ENCODE measurements at places on chromosomes 16 and 17.

DNA sequence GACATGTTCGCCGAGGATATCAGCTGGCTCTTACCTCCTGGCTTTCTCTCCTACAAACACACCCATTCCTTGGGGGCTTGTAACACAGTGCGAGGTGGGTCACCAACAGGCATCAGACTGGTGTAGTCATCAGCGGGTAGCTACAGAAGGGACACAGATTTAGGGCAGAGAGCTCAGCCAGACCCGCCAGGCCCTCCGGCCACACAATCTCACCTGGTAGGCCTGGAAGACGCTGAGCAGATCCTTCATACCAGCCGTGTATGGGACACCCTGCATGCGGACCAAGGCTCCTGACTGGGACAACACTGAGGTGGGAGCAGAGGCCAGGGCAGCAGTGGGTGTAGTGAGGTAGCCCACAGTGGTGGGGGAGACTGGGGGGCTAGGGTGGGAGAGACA is 5.8 kb downstream of the ESRP2 start:
- no peak for DNase-seq

DNA sequence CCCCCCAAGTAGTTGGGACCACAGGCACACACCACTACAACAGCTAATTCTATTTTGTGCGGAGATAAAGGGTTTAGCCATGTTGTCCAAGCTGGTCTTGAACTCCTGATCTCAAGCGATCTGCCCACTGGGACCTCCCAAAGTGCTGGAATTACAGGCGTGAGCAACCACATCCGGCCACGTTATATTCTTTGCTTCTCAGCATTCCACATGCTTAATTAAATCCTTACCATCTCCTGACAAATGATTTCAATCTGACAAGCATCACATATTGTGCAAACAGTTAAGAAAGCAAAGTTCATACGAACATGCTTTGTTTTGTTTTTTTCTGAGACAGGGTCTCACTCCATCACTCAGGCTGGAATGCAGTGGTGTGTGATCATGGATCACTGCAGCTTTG is 18.2 kb downstream of the HIGD1B start:
- no peak for DNase-seq

GRCh38 chr16:49468611-49469310 is 95.2 kb downstream of the C16orf78 start:
- DNase-seq, result no peak

GRCh38 chr17:78748048-78748729 is 33.9 kb downstream of the CYTH1 start:
- no peak for DNase-seq

DNA sequence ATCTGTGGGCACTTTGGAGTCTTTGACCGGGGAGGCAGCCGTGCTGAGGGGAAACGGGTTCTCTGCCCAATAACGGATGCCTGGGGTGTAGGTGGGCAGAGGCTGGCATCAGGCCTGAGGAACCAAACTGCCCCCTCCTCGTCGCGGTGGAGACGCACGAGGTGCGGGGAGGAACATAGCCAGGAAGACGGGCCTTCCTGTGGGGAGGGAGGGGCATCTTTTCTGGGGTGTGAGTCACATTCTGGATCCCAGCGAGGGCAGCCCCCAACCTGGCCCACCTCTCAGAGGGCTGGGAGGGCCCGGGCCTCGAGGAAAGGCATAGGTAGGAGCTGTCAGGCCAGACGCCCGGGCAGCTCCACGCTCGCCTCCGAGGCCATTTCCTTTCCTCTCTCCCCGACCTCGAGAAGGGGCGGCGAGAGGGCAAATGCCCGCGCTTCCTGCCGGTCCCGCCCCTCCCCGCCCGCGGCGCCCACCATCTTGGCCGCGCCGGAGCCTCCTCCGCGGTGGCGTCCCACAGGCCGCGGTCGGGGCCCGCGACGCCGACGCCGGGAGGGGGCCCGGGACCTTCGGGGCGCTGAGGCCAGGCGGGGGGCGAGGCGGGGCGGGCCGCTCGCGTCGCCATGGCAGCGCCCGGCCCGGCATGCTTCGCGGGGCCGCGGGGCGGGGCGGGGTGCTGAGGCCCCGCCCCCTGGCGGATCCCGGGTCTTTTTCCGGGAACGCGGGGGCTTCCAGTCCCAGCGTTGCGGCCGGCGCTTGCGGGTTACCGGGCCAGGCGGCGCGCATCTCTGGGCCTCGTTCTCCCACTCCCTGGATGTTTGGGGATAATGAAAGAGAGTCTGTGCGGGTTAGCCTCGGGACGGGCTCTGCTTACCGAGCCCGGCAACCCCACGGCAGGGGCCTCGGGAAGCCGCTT is 13.2 kb downstream of the RAI1 start:
- DNase-seq, result peak; percentile 80

DNA sequence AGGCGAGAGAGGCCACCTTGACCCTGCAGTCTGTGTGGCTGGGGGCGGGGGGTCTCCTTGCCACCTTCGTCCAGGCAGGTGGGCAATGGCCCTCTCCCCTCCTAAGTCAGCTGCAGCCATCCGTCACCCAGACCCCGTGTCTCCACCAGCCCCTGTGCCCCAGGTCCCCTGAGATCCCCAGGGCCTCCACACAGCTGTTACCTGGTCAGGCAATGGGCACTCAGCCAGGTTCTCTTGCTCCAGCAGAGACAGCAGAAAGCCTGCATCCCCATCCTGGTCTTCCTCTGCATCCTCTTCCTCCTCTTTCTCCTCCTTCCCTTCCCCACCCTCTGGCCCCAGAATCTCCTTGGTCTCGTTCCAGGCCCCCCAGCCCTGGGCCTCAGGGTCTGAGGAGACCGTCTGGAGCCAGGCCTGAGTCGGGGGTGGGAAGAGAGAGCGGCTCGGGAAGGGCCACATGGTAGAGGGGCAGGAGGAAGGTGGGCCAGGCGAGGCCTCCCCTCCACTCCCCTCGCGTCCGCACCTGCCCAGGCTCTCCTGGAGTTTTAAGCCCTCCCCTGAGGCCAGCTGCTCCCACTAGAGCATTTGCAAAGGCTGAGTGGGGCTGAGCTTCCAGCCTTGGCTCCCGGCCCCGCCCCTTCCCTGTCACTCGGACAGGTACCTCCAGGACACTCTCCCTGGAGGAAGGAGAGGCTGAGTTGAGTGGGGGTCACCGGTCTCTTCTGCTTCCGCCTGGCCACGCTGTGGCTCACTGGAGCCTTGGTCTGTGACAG is at the start of gene PABPN1L:
Gene PABPN1L (minus strand): TSS at position 510 of the 770 bp plus-strand sequence. CDS start 54 bp downstream, at position 456.
- DNase-seq, result no peak

DNA sequence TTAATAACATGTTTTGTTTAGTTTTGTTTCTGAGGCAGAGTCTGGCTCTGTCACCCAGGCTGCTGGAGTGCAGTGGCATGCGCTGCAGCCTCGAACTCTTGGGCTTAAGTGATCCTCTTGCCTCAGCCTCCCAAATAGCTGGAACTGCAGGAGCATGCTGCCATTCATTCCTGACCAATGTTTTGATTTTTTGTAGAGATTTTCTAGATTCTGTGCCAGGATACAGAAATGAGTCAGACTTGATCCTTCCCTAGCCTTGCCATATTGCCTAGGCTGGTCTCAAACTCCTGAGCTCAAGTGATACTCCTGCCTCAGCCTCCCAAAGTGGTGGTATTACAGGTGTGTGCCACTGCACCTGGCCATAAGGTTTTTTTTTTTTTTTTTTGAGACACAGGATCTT is 17.7 kb downstream of the TAOK1 start:
- no peak for DNase-seq

- DNase-seq, result no peak
Observed at GRCh38 chr16:88928405-88929090, 48.5 kb downstream of the CBFA2T3 start.

GRCh38 chr17:49567104-49567521 is 8.6 kb upstream of the NXPH3 start:
- DNase-seq, result no peak

DNA sequence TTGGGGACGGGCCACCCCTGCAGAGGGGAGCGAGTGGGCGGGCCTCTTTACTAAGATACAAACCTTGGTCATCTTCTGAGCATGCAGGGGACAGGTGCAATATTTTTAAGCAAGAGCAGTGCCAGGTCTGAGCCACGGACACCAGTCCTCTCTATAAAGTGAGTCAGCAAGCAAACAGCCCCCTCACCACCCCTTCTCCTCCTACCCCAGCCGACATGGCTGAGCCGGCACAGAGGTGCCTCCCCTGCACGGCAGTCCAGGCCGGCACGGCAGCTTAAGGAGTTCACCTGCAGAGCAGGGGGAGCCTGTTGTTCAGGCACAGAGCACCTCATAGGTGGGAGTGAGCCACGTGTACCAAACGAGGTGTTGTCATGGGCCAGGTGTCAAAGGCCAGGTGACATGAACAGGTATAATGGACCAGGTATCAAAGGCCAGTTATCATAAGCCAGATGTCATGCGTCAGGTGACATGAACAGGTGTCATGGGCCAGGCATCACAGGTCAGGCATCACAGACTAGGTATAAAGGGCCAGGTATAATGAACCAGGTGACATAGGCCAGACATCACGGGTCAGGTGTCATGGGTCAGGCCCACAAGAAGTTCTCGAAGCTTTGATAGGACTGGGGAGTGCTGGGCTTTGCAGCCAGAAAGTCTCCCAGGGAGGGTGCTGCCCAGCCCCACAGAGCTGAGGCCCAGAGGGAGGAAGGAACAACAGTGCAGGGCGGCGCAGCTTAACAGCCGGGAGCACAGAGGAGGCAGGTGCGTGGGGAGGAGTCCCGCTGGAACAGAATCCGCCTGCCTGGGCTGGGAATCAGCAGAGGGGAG is 42.6 kb upstream of the ZNF469 start:
- DNase-seq, result no peak

- no peak for DNase-seq
Observed at GRCh38 chr16:85138825-85139627, 26.8 kb upstream of the CIBAR2 start.

DNA sequence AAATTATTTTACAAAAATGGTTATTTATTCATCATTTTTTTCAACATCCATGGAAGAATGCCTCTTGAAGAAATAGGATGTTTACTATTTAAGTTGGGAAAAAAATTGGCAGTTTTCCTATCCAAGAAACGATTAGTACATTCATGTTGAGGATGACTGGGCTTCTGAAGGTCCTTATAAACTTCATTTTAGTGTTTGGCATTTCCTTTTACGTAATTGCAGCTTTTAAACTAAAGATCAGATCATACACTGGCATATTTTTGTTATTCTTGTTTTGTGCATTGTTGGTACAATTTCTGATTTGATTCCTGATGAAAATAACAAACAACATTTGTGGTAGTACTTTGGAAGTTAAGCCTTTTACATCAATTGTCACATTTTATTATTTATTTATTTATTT is 11.5 kb downstream of the KCNJ16 start:
- no peak for DNase-seq

GRCh38 chr16:89431158-89431584 is 59.2 kb downstream of the ANKRD11 start:
- no peak for DNase-seq

- DNase-seq, result no peak
Observed at GRCh38 chr17:78423961-78424675, 45.7 kb downstream of the PGS1 start.
